EL (cell line): ENCODE measurements at places on chromosomes 3 and 15.

DNA sequence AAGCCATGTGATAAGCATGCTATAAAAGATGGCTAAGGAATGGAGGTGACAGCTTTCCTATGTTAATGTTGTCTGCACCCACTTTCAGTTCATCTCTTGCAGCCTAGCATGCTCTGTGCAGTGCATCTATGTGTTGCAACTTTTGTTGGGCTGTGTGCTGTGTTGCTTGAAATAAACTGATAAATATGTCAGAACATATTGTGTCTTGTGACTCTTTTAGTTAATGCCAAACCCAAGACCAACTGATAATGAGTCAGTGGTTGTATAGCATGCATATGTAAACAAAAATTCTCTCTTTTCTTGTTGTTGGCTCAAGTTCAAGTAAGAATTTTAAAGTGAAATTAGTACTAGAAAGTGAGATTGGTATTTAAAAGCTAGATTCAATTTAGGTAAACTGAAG is 37.0 kb upstream of the SCN10A start:
- DNase-seq = no peak

- DNase-seq = no peak
Measured at GRCh38 chr15:70152070-70152480, 54.4 kb upstream of the TLE3 start.

DNA sequence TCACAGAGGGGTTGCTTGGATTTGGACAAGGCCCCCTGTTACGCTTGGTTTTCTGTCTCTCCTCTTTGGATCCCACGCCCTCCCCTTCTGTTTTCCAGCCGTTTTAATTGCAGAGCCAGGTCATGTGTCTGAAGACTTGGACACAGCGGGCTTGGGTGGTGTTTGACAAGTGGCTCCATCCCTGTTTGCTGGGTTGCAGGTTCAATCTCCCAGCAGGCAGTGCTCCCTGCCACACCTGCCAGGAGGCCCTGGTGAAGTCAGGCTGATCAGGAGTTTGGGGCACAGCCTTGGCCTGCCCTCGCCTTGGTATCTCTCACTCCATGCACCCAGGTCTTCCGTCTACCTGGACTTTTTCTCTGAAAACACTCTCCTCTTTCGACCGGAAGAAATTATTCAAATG is 59.0 kb downstream of the PLXNA1 start:
- DNase-seq = no peak

DNA sequence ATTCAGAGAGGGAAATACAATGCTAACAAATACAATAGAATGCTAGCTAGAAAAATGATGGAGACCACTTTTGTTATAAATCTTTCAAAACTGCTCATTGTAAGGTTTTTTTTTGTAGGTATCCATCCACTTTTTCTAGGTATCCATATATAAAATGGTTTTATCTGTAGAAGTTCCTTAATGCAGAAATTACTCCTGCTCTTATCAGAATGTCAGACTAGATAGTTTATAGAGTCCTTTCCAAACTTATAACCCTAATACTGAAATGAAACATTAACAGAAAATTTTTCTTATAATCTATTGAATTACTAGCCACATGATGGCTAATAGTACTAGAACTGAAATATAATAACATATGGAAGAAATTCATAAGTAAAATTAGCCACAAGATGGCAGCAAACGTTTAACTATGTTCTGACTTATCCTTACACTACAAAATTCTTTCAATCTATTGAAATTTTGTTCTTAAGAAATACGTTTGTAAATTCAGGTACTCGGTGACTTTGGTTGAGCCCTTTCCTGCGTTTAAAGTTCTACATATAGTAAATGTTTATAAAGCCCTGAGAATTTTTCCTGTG is 58.5 kb downstream of the ECT2 start:
- peak; percentile 27 for DNase-seq

GRCh38 chr3:171822431-171823106 is 12.3 kb upstream of the PLD1 start:
- DNase-seq = no peak

GRCh38 chr15:81113861-81114291 is 20.2 kb upstream of the CFAP161 start:
- no peak for DNase-seq

GRCh38 chr3:144458283-144458682 is 486.7 kb downstream of the DIPK2A start:
- no peak for DNase-seq

DNA sequence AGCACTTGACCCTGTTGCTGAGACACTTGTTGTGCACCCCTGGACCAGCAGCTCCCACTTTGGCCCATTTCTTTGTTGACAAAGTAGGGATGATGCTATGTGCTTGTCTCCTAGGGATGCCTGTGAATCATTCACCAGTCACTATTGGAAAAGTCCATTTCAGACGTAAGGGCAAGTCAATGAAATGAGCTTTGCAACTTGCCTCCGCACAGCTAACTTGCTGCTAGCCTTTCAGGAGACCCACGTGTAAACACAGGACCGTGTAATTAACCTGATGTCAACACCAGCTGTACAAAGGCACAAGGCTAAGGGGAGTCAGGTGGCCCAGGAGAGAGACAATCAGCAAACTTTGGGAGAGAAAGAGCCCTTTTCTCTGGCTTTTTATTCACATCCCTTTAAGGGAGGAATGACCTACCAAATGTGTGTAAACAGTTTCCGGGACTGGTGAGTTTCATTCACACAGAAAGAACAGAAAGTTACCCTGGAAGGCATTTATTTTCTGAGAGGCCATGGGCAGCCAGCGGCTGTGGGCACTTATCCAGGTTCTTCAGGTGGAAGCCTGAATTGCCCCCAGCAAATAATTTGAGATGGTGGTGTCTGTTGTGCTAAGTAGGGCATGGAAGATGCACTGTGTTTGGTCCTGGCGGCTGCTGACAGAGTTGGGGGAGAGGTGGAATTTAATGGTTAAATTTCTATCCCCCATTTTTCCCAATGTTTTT is 54.0 kb downstream of the TIPARP start:
- peak; percentile 24 for DNase-seq

DNA sequence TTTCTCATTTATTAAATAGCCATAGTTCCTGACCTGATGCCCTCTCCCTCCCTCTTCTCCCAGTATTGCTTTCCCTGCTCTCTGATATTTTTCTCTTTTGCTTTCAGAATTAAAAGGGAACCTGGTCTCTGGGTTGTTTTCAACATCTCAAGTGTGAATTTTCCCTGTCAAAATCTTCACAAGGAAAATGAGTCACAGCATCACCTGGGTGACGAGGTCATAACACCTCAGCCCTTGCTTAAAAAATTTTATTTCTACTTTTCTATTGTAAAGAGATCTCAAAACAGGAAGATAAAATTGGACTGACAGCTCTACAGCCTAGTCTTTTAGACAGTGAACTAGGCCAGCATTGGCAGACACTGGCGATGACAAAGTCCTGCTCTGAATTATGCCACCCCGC is 40.1 kb downstream of the GAP43 start:
- no peak for DNase-seq
